Nephron progenitor cell (in vitro differentiated cells): ENCODE measurements at places on chromosomes 2 and 18.
A peak's percentile ranks its signal among the peaks of the same experiment; 100 is the strongest.

GRCh38 chr18:4510711-4511110, 55.6 kb upstream of the DLGAP1 start:
- no peaks in the 10 kb centered on the region for H3K27me3 ChIP-seq
- peak overlapping the region; percentile 51 for H3K27ac ChIP-seq
- H3K36me3 ChIP-seq = no peaks in the 10 kb centered on the region
- no peak overlapping the region for H3K4me3 ChIP-seq

GRCh38 chr18:74252039-74252395, 39.7 kb downstream of the CYB5A start:
- no peak for DNase-seq
- H3K4me1 ChIP-seq = peaks cover 50% of the 10 kb centered on the region
- peak overlapping the region; percentile 93 for H3K27ac ChIP-seq
- H3K27me3 ChIP-seq = no peaks in the 10 kb centered on the region
- H3K4me3 ChIP-seq = no peak overlapping the region

- H3K27me3 ChIP-seq = peaks cover 5% of the 10 kb centered on the region
- peaks cover 27% of the 10 kb centered on the region for H3K36me3 ChIP-seq
- DNase-seq = no peak
- H3K4me3 ChIP-seq = no peak overlapping the region
- H3K4me1 ChIP-seq = peaks cover 11% of the 10 kb centered on the region
Observed at GRCh38 chr2:48548840-48549239, 18.9 kb downstream of the STON1 start.

DNA sequence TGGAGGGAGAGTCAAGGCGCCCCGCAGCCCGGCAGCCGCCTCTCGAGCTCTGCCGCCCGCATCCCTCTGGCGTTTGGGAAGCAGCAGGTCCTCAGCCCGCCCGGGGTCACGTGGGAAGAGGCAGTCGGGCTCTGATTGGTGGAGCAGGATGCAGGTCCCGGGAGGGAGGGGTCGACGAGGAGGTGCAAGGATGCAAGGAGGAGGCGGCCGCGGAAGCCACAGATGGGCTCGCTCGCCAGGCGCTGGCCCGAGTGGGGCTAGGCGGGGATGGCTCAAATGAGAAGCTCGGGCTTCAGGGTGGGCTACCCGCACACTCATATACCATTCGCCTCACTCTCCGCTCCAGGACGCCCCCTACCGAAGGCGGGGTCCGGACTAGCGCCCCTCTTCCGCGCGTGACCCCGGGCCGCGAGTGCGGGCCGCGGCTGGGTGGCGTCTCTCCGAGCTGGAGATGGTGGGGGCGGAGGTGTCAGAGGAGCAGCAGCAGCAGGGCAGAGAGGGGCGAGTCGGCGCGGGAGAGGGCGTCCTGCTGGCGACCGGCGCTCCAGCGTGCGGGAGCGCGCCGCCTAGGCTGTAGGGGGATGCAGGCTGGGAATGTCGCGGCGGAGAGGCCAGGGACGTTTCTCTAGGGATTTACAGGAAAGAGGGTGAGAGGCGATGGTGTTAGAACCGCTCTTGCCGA, at the start of gene TMEFF2:
Gene TMEFF2 (minus strand): TSS at position 68 of the 682 bp plus-strand sequence. CDS start 409 bp downstream, outside the sequence.
- peak within 1 kb of the TSS; percentile 71 for H3K4me3 ChIP-seq
- no peaks in the 10 kb centered on the region for H3K36me3 ChIP-seq
- DNase-seq = peak; percentile 88
- H3K27ac ChIP-seq = no peak within 1 kb of the TSS
- H3K4me1 ChIP-seq = peaks cover 32% of the 10 kb centered on the region

DNA sequence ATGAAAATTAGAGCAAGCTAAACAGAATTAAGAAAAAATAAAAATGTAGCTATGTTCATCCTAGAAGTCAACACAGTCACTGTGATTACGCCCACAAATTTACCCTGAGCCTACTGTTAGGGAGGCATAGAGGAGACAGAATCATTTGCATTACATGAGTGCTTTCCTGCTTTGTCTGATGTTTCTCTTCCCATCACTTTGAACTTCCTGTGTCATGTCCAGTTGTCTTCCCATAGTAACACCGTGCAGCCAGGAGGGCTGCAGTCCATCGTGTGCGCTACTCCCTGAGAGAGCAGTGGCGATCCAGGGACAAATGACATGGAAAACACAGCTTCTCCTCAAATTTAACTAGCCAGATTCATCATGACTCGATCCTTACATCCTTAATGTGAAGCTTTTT, 149.8 kb upstream of the DAPL1 start:
- H3K27ac ChIP-seq = peak overlapping the region; percentile 84
- no peak for DNase-seq
- peaks cover 15% of the 10 kb centered on the region for H3K4me1 ChIP-seq
- H3K36me3 ChIP-seq = peaks cover 27% of the 10 kb centered on the region
- no peaks in the 10 kb centered on the region for H3K27me3 ChIP-seq
- no peak overlapping the region for H3K4me3 ChIP-seq

- H3K36me3 ChIP-seq = no peaks in the 10 kb centered on the region
- no peak for DNase-seq
- H3K27ac ChIP-seq = no peak overlapping the region
- no peak overlapping the region for H3K4me3 ChIP-seq
Observed at GRCh38 chr2:67612576-67613042, 215.5 kb downstream of the ETAA1 start.

GRCh38 chr2:132374151-132374550, 42.5 kb upstream of the GPR39 start:
- H3K4me3 ChIP-seq = no peak overlapping the region
- no peak overlapping the region for H3K27ac ChIP-seq
- DNase-seq = no peak
- no peaks in the 10 kb centered on the region for H3K36me3 ChIP-seq
- no peaks in the 10 kb centered on the region for H3K4me1 ChIP-seq

GRCh38 chr2:172116107-172116506, 13.4 kb upstream of the DLX2 start:
- DNase-seq = no peak
- H3K4me1 ChIP-seq = no peaks in the 10 kb centered on the region
- no peak overlapping the region for H3K27ac ChIP-seq

- no peak for DNase-seq
- H3K27ac ChIP-seq = no peak overlapping the region
- peaks cover 38% of the 10 kb centered on the region for H3K4me1 ChIP-seq
- no peaks in the 10 kb centered on the region for H3K36me3 ChIP-seq
Observed at GRCh38 chr2:85786444-85786843, 32.7 kb downstream of the ATOH8 start.

DNA sequence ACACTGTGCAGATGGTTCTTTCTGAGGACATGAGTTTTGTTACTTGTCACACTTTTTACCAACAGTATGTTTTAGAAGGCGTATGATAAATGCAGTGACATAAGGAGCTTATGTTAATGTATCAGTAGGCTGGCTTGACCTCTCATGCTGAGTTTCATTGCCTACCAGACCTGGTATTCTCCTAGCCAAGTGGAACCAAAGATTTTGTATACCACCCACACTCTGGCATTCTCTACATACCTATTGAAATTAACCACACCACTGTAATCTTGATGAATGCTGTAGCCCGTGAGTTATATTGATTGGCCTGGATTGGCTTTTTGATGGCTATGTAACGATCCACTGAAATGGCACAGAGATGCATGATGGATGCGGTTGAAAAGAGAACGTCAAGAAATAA, 11.4 kb downstream of the HTR2B start:
- no peak overlapping the region for H3K4me3 ChIP-seq
- H3K36me3 ChIP-seq = peaks cover 38% of the 10 kb centered on the region
- H3K27ac ChIP-seq = no peak overlapping the region
- H3K27me3 ChIP-seq = no peaks in the 10 kb centered on the region
- peaks cover 11% of the 10 kb centered on the region for H3K4me1 ChIP-seq

GRCh38 chr2:150471813-150472510, 15.5 kb downstream of the RND3 start:
- no peak overlapping the region for H3K27ac ChIP-seq
- H3K27me3 ChIP-seq = no peaks in the 10 kb centered on the region
- H3K36me3 ChIP-seq = peaks cover 70% of the 10 kb centered on the region
- no peak overlapping the region for H3K4me3 ChIP-seq
- DNase-seq = no peak

- no peaks in the 10 kb centered on the region for H3K36me3 ChIP-seq
- H3K4me1 ChIP-seq = peaks cover 15% of the 10 kb centered on the region
- H3K27me3 ChIP-seq = no peaks in the 10 kb centered on the region
- H3K4me3 ChIP-seq = no peak overlapping the region
Observed at GRCh38 chr2:145548479-145548878, 1028.6 kb upstream of the ZEB2 start.

- no peak overlapping the region for H3K4me3 ChIP-seq
- H3K4me1 ChIP-seq = peaks cover 26% of the 10 kb centered on the region
- H3K27me3 ChIP-seq = peaks cover 47% of the 10 kb centered on the region
- no peak overlapping the region for H3K27ac ChIP-seq
Observed at GRCh38 chr2:40448476-40449079, 3.3 kb downstream of the SLC8A1 start.

- H3K4me3 ChIP-seq = peak overlapping the region; percentile 89
- DNase-seq = no peak
- H3K27ac ChIP-seq = peak overlapping the region; percentile 93
- peaks cover 13% of the 10 kb centered on the region for H3K36me3 ChIP-seq
Observed at GRCh38 chr18:75216212-75216910, 5.8 kb downstream of the TSHZ1 start.

GRCh38 chr2:169363560-169364150, 1.3 kb upstream of the LRP2 start:
- H3K36me3 ChIP-seq = no peaks in the 10 kb centered on the region
- no peak overlapping the region for H3K27ac ChIP-seq
- peak; percentile 45 for DNase-seq
- peaks cover 71% of the 10 kb centered on the region for H3K27me3 ChIP-seq
- H3K4me3 ChIP-seq = peak overlapping the region; percentile 87

- H3K4me1 ChIP-seq = peaks cover 5% of the 10 kb centered on the region
- peak overlapping the region; percentile 29 for H3K4me3 ChIP-seq
- H3K36me3 ChIP-seq = no peaks in the 10 kb centered on the region
- H3K27ac ChIP-seq = no peak overlapping the region
Observed at GRCh38 chr2:229715895-229716507, 1.6 kb upstream of the DNER start.

DNA sequence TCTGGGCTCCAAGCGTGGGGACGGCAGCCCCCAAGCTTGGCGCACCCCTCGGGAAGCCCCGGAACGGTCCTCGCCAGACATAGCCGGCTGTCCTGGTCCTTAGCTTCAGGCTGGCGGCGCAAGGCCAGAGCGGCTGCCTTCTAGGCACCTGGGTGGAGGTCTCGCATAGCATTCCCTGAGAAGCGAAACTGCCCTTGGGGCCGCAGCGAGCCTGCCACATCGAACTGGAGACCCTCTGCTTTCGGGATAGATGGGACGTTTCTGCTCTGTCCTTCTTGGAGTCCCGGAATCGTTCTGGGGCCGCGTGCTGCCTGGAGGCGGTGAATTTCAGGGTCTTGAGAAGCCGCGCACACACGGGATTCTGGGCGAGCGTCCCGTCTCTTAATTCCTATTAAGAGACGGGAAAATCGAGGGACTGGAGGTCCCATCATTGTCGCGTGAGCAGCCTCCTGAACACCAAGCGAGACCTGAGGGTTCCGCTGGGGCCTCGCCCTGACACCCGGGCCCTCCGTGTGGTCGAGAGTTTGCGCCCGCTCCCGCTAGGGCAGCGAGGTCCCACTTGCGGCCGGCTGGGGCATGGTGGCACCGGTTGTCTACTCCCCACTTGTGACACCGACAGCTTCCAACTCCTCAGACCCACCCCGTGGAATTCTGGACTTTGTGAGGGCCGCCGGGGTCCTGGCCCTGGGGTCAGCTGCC, 9.7 kb upstream of the EN1 start:
- no peak overlapping the region for H3K4me3 ChIP-seq
- DNase-seq = no peak
- peaks cover 32% of the 10 kb centered on the region for H3K4me1 ChIP-seq
- peaks cover 100% of the 10 kb centered on the region for H3K27me3 ChIP-seq
- H3K27ac ChIP-seq = no peak overlapping the region

DNA sequence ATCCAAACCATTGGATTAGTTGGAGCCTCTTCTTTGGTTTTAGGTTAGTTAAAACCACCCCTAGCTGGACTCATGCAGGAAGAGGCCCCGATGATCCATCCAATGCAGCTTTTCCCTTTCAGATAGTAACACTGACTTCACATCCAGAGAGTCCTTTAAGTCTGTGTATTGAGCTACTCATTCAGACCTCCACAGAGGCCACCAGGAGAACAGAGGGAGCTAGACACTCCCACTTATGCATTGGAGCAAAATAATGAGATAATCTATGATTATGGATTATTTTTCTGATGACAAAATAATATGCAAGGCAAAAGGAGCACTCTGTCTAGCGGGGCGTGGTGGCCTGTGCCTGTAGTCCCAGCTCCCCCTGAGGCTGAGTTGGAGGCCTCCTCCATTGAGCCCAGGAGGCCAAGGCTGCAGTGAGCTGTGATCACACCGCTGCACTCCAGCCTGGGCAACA, 1.6 kb upstream of the ROCK2 start:
- peak overlapping the region; percentile 97 for H3K27ac ChIP-seq
- peak overlapping the region; percentile 84 for H3K4me3 ChIP-seq
- peaks cover 57% of the 10 kb centered on the region for H3K4me1 ChIP-seq
- no peaks in the 10 kb centered on the region for H3K27me3 ChIP-seq
- DNase-seq = no peak
- H3K36me3 ChIP-seq = no peaks in the 10 kb centered on the region

- H3K4me3 ChIP-seq = no peak overlapping the region
- no peaks in the 10 kb centered on the region for H3K27me3 ChIP-seq
- H3K27ac ChIP-seq = no peak overlapping the region
- H3K36me3 ChIP-seq = peaks cover 40% of the 10 kb centered on the region
Observed at GRCh38 chr2:175932675-175933074, 69.4 kb downstream of the LNPK start.

DNA sequence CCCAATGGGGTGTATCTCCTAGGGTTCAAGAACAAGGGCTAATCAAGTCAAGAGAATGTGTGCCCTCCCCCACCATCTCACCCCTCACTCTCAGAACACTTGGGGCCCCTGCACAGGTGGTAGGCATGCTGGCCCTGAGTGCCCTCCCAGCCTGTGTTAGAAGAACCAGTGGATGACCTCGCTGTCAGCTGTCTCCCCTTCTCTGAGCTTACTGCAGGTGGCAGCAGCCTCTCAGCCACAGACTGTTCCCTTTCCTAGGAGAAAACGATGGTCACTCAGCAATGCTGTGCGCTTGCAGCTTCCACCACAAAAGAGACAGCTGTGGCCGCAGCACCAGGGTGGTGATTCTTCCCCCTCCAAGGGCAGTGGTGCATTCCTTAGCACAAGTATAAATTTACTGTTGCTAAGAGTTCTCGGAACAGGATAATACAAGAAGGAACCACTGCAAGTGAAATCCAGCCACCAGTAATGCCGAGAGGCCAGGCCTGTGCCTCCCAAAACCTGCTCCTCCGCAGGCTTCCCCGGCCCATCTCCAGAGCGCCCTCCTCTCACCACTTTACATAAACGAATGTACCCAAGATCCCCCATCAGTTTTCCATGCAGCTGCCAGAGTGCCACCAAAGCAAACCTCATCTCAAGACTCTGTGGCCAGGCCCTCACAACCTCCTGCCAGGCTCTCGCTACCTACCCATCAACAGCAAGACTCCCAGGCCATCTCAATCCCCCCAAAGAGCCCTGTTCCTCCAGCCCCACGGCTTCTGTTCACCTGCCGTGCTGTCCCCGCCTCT, 935 bp upstream of the RAMP1 start:
- H3K4me3 ChIP-seq = peak overlapping the region; percentile 83
- H3K27me3 ChIP-seq = peaks cover 53% of the 10 kb centered on the region
- DNase-seq = peak; percentile 53
